ENCODE measurements at places on chromosomes 7 and 10.

DNA sequence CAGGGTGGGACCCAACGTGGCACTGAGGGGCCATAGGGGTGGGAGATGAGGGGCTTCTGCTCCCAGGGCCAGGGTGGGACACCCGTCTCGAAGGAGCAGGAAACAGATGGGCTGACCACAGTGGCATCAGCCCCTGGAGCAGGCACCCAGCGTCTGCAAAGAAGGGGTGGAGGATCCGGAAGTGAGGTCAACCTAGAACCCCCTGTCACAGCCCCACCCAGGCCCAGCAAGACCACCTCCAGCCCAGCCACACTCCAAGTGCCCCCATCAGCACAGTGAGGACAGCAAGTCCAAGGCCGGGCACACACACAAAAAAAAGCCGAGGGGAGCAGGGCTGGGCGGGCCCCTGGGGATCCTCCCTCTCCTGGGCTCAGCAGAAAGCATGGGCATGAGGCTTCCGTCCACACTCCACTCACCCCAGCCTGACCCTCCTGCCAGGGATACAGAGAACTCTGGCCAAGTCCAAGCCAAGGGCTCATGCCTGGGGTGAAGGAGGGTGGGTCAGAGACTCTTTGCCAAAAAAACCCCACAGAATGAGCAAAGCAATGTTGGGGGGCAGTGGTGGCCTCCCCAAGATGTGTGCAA, 111.0 kb downstream of the FOXL3 start:
- no peak for DNase-seq

- no peak for DNase-seq
These were observed 23.4 kb downstream of the CHRM2 start for GRCh38 chr7:136891850-136892249.

DNA sequence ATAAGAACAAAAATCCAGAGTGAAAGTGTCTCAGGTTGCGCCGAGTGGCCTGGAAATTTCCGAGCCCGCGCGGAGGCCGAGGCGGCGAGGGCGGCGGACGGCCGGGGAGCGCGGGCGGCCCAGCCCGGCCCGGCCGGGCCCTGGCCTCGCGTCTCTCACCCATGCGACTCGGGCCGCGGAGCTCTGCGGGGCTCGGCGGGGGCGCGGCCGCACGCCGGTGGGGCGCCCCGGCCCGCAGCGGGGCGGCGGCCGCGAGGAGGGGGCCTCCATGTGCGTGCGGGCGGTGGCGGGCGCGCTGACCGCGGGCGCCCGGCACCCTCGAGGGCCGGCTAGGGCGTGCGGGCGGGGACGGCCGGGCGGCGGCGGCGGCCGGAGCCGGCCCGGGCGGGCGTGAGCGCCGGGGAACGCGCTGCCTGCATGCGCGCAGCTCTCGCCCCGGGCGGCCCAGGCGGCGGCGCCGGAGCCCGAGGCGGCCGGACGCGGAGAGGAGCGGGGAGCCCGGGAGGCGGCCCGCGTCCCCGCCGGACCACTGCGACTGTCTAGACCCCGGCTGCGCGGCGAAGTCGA, 302 bp upstream of the EN2 start:
- DNase-seq = no peak

DNA sequence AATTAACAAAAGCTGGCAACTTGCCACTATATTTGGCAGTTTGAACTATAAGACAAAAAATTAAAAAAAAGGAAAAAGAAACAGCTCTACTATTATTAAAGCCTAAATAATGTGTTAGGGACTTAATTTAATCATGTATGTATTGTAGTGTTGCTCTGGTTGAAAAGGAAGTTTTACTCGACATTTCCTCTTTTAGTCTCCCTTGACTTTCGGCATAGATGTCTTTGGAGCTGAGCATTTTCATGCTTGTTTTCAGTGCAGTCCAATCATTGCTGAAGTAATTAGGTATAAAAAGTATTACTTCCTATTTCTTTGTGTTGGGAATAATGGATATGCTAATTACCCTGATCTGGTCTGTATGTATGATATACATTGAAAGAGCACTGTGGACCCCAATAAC, 216.8 kb upstream of the KLF6 start:
- DNase-seq = no peak

DNA sequence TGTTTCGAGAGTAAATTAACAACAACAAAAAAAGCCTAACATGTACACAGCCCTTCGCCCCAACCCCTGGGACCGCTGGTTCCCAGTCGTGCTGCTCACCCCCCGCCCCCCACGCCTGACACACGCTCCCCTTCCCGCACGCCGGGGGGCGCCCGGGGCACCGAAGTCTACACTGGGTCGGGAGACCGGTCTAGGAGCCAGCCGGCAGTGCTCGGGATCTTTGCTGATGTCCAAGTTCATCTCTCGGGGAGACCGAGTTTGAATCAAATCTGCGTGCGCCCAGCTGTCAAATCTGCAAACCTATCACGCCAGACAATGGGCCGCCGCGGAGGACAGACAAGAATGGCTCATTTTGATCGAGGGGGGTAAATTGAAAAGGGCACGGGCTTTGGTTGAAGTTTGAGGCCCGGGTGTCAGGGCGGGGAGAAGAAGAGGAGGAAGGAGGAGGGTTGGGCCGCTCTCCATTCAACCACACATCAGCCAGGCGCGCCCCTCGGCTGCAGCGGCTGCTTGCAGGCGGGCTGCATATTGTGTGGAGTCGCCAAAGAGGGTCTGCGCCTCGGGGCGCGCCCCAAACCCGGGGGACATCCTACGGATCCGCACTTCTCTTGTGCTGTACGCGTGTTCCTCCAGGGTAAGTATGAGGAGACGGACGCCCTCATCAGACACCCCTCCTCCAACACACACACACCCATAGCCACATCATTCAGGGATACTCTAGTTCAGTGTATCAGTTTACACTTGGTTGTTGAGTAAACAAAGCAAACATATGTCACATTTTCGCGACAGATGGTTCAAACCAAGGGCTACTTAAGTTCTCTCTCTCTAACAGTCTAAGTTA, 1.3 kb upstream of the GFRA1 start:
- no peak for DNase-seq

- no peak for DNase-seq
These were observed 248.5 kb downstream of the BUB3 start for GRCh38 chr10:123402656-123403055.

- DNase-seq = no peak
These were observed 8.0 kb downstream of the RSU1 start for GRCh38 chr10:16809074-16809718.

DNA sequence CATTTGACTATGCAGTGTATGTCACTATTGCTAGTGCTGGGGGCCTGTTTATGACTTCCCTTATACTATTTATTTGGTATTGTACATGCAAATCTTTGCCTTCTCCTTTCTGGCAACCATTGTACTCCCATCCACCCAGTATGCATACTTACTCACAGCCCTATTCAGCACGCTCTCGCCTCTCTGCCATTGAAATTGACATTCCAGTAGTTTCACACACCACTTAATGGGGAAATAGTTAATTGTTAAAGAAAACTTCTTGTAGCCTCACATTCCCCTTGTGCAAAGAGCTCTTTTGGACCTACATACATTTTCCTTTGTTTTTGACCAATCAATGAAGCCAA, 9.9 kb downstream of the CLDN12 start:
- no peak for DNase-seq

DNA sequence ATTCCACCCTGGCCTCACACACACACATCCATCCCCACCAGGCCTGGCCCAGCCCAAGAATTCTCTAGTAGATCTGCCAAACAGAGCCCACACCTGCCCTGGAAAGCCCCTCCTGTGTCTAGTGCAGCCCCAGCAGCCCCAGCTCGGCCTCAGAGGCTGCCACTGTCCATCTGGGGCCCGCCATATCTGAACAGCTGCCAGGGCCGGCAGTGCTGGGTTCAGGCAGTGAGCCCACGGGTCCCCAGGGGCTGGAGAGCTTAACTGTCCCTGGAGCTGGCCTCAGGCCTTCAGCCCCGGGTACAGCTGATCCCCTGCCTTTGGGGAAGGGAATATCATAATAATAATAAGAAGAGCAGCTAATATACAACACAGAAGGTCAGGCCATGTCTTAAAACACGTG, 574 bp downstream of the MYL10 start:
- no peak for DNase-seq

DNA sequence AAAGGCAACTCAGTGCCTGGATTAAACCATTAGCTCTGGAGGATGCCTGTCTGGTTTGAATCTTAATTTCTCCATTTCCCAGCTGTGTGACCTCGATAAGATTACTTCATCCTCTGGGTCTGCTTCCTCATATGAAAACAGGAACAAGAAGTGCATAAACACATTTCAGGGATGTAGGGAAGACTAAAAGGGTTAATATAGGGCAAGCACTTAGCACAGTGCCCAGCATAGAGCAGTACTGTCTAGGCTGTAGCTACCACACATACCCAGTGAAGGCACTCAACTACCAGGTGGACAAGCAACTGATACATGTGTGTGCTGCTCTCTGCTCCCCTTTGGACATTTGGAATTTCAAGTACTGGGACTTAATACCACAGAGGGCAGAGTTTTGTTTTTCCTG, 85.4 kb downstream of the KCNMA1 start:
- DNase-seq = no peak

- no peak for DNase-seq
These were observed 313.9 kb downstream of the BMPER start for GRCh38 chr7:34219153-34219718.

DNA sequence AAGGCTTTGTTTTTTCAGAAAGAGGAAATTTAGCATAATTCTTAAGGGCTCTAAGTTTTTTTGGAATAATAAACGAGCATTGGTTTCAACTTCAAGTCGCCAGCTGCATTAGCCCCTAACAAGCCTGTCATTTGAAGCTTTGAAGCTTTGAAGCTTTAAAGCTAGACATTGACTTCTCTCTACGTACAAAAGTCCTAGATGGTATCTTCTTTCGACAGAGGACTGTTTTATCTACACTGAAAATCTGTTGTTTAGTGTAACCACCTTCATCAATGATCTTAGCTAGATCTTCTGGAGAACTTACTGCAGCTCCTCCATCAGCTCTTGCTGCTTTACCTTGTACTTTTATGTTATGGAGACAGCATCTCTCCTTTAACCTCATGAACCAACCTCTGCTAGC, 79.6 kb upstream of the TMEM72 start:
- DNase-seq = no peak

- peak; percentile 28 for DNase-seq
These were observed 109.2 kb downstream of the DPY19L1 start for GRCh38 chr7:34928052-34928451.

- no peak for DNase-seq
These were observed 141.6 kb upstream of the GDF10 start for GRCh38 chr10:47158116-47159071.

DNA sequence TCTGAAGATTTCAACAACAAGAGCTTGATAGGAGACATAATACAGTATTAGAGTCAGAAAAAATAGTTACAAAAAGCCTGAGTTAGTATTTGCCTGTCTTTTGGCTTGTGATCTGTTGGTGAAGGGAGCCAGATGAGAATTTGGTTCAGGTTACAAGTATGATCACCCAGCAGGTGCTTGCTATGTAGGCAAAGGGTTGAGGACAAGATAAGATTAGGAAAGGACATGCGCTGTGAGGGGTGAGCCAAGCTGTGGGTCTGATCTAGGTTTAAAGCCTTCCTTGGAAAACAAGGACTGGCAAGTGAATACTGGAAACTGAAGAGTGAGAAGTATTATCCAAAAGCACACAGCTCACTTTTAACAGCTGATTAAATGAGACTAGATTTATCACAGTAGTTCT, 28.7 kb upstream of the CD36 start:
- DNase-seq = no peak

GRCh38 chr7:104862719-104863118, 151.3 kb upstream of the KMT2E start:
- DNase-seq = no peak

DNA sequence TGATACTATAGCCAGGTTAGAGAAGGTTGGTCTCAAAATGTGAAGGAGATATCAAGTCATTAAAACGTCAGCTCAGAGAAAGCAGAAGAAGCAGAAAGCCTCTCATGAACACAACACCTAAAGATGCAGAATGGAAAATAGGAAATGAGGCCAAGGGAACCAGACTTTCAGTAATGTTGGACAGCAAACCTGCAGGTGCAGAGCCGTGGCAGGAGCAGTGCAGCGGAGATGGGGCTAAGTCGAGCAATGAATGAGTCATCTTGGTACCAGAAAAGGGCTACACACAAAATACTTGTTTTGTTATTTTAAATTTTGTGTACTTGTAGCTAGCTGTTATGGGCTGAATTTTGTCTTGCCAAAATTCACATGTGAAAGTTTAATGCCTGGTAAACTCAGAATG, 479.6 kb upstream of the POM121L12 start:
- no peak for DNase-seq

DNA sequence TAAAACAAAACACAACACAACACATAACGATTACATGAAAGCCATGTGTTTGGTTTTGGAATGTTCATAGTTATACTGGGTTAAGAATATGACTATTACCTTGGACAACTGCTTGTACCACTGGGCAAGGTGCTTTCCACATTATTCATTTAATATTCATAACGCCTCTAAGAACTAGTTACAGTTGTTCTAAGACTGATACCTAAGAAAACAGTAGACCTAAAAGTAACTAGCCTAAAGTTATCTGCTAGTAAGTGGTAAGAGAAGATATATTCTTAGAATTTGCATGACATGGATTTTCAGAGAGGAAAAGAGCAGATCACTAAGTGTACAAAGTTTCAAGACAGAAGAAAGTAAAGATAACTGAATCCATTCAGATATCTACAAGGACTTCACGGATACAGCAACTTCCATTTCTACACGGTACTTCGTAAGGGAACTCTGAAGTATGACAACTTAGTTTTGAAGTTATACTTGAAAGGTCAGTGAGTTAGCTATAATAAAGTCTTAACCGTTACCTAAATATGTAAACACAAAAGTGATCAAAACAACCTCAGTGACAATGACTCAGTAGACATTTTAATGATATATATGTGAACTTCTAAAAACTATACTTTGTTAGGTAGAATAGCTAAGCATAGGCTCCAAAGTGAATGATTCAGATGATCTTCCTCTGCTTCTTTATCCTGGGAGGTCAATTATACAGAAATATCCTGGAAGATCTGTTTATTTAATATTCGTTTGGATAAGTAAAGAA, 65.1 kb downstream of the MINDY3 start:
- no peak for DNase-seq

DNA sequence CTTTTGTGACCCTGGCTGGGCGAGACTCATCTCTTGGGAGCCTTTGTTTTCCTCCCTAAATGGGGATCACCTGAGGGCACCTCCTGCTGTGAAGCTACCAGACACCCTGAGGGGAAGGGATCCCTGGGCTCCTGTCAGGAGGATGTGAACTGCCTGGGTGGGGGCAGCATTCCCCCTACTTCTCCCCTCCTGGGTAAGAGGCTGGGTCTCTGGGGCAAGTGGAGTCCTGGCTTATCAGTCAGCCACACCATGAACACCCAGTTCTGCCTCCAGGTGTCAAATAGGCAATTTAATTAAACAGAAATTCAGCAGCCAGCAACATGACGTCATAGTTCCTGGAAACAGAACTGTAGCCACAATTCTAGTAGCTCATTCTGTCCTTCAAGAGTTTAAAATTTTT, 97.7 kb upstream of the RET start:
- no peak for DNase-seq

DNA sequence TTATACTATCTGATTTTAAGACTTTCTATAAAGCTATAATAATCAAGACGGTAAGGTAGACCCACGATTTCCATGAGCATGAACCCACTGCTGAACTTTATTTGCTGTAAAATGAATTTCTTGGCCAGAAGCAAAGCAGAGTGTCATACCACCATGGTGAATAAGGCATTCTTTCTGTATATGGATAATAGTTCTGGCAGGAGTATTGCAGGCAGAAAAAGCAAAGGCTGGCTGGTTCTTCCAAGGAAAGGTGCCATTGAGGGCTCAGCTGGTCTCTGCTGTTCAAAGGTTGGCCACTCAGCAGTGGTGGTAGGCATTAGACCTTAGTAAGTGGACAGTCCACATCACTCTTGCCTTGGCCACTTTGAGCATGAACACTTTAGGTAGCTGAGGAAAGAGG, 104.1 kb upstream of the KCNMA1 start:
- no peak for DNase-seq
